ENCODE measurements at places on chromosomes 5 and 9. TPM values are rescaled to one million over a fixed set of nuclear protein-coding genes. Genes with fewer than 3 reads are reported as not detected.

GRCh38 chr9:72779614-72780013 is 173.2 kb downstream of the ALDH1A1 start:
- DNase-seq, result no peak

GRCh38 chr5:2738156-2738699 is 13.2 kb downstream of the IRX2 start:
- no peak for DNase-seq

DNA sequence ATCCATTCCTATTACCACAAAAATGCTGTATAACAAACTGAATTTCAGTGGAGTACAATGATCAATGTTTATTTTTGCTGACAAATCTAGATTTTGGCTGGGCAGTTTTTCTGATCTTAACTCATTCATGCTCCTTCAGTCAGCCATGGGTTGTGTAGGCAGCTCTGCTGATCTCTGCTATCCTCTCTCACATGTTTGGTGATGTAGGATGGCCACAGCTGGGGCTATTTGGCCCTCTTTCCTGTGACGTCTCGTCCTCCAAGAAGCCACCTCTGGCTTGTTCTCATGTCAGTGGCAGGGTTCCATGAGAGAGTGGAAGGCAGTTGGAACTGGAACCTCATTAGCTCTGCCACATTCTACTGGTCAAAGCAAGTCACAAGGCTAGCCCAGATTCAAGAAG is 8.9 kb downstream of the NLN start:
- no peak for DNase-seq

The FOXE1 gene
- total RNA-seq, result not detected

The CDH9 gene
- total RNA-seq, result not detected

The SHISAL2B gene
- total RNA-seq, result not detected
